ENCODE measurements at places on chromosomes 7 and 10. TPM values are rescaled to one million over a fixed set of nuclear protein-coding genes. Genes with fewer than 3 reads are reported as not detected.

Gene ACTR3C
- polyA plus RNA-seq, result 9.1 TPM

Gene TEX47
- not detected for polyA plus RNA-seq

Gene MRLN
- 0.36 TPM for polyA plus RNA-seq

Gene EBLN1
- polyA plus RNA-seq, result not detected

Gene STK17A
- 25.0 TPM for polyA plus RNA-seq

Gene SH2D4B
- polyA plus RNA-seq, result 0.20 TPM

Gene HUS1
- polyA plus RNA-seq, result 27.9 TPM

Gene HSPA12A
- polyA plus RNA-seq, result 48.7 TPM

Gene CFAP69
- 12.4 TPM for polyA plus RNA-seq

Gene ZNF775
- polyA plus RNA-seq, result 8.6 TPM

Gene TBX20
- not detected for polyA plus RNA-seq

Gene SORBS1
- 27.0 TPM for polyA plus RNA-seq

Gene PSD
- polyA plus RNA-seq, result 13.2 TPM

Gene RPA3
- 54.3 TPM for polyA plus RNA-seq

Gene STRIP2
- polyA plus RNA-seq, result 2.0 TPM

Gene FAM20C
- 74.8 TPM for polyA plus RNA-seq

Gene SPACDR
- 1.3 TPM for polyA plus RNA-seq

Gene RAMP3
- polyA plus RNA-seq, result 11.0 TPM

Gene CALML3
- 0.03 TPM for polyA plus RNA-seq

Gene SAMD9L
- 3.3 TPM for polyA plus RNA-seq

Gene NPSR1
- polyA plus RNA-seq, result 0.06 TPM

Gene PNPLA8
- polyA plus RNA-seq, result 34.7 TPM

Gene NXPH1
- not detected for polyA plus RNA-seq

Gene CRTAC1
- 23.0 TPM for polyA plus RNA-seq

Gene HOXA5
- polyA plus RNA-seq, result 64.7 TPM

Gene PDK4
- 17.6 TPM for polyA plus RNA-seq

Gene LRIT1
- polyA plus RNA-seq, result not detected

Gene STEAP2
- 11.3 TPM for polyA plus RNA-seq

Gene GRK5
- 17.7 TPM for polyA plus RNA-seq

Gene TAS2R41
- not detected for polyA plus RNA-seq

Gene ZNF107
- polyA plus RNA-seq, result 10.2 TPM

Gene FOXP2
- 10.4 TPM for polyA plus RNA-seq

Gene PAPOLB
- 0.06 TPM for polyA plus RNA-seq

Gene SHOC2
- 32.1 TPM for polyA plus RNA-seq

Gene SLC18A3
- not detected for polyA plus RNA-seq

Gene HOXA2
- 11.0 TPM for polyA plus RNA-seq

Gene CALU
- 184 TPM for polyA plus RNA-seq

Gene RNF32
- polyA plus RNA-seq, result 4.3 TPM

Gene WNT16
- not detected for polyA plus RNA-seq

Gene DNAJC12
- 10.2 TPM for polyA plus RNA-seq
